ENCODE measurements at places on chromosomes 1 and 21. TPM values are rescaled to one million over a fixed set of nuclear protein-coding genes. Genes with fewer than 3 reads are reported as not detected.

GRCh38 chr1:205283270-205284147 lies 38.0 kb downstream of the NUAK2 start:
- no peak for DNase-seq

PLA2G2D gene
- total RNA-seq, result not detected

DNA sequence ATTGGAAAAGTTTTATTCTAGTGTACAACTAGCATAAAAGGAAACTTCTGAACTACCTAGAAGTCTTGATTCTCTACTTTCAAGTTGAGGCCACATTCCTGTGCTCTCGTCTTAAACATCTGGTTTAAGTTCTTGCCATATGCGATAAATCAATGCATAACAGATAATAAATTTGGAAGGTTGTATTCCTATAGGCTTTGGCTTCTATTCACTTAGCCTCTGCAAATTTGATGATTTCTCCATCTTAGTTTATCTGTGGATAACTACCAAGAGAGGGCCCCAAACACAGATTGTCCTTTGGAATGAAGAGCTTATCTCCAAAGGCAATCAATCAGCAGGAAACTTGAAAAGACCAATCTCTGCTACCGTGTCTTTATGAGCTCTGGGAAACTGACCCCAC lies 11.7 kb upstream of the RNF2 start:
- DNase-seq, result no peak

DNA sequence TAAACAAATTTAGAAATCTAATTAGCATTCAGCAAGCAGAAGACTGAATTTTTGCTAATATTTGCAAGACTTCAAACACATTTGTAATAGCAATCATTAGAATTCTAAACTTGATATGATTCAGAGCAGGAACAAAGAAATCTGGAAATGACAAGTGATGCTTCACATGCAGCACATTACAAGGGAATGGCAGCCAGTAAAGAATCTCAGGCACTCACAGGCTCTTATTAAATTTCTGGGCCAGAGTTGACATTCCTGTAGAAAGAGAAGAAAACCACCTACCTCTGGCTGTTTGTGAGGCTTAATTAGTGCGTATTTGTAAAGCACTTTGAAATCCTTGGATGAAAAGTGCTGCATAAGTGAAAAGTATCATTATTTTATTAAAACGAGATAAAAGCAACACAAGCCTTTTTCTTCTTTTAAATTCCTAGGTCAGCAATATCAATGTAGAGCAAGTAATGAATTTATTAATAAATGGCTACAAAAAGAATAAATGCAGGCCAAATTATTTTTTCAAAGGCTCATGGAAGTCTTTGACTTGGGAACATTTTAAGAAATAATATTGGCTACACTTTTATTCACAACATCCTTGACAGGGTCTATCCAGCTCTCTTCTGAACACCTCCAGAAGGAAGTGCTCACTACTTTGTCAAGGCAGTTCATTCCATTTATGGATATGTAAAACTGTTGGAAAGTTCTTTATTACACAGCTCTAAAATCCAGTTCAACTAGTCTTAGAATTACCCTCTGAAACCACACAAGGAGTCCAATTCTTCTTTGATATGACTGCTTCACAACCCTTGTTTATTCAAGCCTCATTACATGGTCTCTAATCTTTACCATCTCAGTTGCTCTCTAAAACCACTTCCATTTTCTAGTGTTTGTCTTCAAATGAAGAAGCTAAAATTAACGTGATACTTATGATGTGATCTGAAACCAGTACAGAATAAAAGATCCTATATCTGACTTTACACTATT lies 32.1 kb upstream of the SCYL3 start:
- DNase-seq, result no peak

DNA sequence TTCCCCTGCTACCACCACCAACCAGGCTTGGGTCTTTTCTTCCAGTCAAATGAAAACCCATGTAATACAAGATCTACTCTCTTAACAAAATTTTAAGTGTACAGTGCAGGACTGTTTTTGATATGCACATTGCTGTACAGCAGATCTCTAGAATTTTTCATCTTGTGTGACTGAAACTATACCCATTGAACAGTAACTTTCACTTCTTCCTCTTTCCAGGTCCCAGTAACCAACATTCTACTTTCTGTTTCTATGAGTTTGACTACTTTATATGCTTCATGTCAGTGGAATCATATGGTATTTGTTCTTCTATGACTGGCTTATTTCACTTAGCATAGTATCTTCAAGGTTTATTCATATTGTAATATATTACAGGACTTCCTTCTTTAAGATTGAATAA lies 45.3 kb upstream of the PLPPR4 start:
- no peak for DNase-seq

DNA sequence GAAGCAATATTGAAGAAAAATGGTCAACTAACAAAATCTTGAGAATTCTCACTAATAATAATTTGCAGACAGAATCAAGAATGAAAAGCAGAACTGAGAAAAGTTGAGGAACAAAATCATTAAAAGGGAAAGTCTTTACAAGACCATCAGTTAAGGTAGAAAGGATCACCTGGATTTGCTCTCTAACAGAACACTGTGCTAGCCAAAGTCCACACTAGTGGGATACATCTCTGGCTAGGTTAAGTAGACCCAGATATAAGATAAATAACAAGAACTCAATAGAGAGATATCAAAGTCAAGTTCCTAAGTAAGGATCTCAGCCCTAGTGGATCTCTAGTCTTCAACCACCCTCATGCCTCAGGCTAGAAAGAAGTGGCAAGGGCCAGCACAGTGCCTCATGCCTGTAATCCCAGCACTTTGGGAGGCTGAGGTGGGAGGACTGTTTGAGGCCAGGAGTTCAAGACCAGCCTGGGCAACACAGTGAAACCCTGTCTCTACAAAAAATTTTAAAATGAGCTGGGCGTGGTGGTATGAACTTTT lies 19.6 kb downstream of the IPP start:
- DNase-seq, result no peak

ADGRL4 gene
- 2.0 TPM for total RNA-seq

GRCh38 chr1:44464361-44464760 lies 59.3 kb downstream of the RNF220 start:
- peak; percentile 57 for DNase-seq

OLIG1 gene
- not detected for total RNA-seq

DNA sequence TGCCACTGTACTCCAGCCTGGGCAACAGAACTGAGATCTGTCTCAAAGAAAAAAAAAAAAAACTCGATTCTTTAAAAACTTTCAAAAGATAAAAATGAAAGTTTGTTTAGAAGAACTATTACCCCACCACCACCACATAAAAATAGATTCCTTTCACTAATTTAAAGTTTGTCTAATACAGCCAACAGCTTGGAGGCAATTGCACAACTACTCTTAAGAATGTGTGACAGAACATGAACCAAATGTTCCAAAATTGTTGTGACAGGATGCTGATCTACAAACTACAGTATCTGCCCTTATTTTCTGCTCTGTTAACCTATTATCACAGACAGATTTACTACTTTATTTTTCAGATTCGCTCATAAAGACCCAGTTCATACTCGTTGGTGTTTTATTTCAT lies 5.5 kb upstream of the TGFBR3 start:
- peak; percentile 34 for DNase-seq

GRCh38 chr1:179178183-179178582 lies 51.3 kb downstream of the ABL2 start:
- no peak for DNase-seq

- DNase-seq, result no peak
These were observed 33.2 kb upstream of the PRSS38 start for GRCh38 chr1:227782226-227782625.

PTPN22 gene
- total RNA-seq, result 13.9 TPM

NEGR1 gene
- 8.8 TPM for total RNA-seq

STUM gene
- not detected for total RNA-seq

DNA sequence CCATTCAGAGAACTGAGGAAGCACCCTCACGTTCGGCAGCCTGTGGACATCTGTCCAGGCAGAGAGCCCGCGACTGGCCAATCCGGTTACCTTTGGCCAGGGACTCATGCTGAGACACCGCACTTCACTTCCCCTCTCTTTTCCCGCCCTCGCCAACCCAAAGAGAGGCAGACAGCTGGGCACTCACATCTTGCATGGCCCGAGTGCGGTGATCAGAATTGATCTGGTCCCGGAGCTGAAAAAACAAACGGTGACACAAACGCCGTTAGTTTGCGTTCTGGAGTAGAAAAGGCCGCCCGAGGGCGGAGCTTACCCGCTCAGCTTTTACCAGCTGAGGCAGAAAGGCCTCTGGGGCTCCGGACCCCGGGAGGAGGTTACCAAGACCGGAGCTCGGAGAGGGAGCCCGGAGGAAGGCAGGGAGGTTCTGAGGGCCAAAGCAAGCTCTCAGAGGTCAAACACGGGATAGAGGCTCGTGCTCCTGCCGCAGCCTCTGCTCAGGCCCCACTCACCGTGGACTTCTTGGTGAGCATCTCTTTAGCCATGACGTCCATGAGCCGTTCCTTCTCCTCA lies 376 bp downstream of the SF3A3 start:
- DNase-seq, result peak; percentile 47

GRCh38 chr1:18464665-18465050 lies 16.1 kb upstream of the KLHDC7A start:
- no peak for DNase-seq

- DNase-seq, result no peak
These were observed 4.4 kb downstream of the CITED4 start for GRCh38 chr1:40857737-40858136.

SEMA4A gene
- total RNA-seq, result 0.64 TPM

MTMR11 gene
- 7.6 TPM for total RNA-seq

- no peak for DNase-seq
These were observed 31.2 kb upstream of the C1orf174 start for GRCh38 chr1:3931007-3931912.

GRCh38 chr1:14842361-14842760 lies 243.9 kb downstream of the KAZN start:
- DNase-seq, result no peak

KCNJ15 gene
- total RNA-seq, result 19.8 TPM

FHL3 gene
- 39.0 TPM for total RNA-seq

- peak; percentile 77 for DNase-seq
These were observed 791 bp upstream of the STUM start for GRCh38 chr1:226547754-226548191.

DNA sequence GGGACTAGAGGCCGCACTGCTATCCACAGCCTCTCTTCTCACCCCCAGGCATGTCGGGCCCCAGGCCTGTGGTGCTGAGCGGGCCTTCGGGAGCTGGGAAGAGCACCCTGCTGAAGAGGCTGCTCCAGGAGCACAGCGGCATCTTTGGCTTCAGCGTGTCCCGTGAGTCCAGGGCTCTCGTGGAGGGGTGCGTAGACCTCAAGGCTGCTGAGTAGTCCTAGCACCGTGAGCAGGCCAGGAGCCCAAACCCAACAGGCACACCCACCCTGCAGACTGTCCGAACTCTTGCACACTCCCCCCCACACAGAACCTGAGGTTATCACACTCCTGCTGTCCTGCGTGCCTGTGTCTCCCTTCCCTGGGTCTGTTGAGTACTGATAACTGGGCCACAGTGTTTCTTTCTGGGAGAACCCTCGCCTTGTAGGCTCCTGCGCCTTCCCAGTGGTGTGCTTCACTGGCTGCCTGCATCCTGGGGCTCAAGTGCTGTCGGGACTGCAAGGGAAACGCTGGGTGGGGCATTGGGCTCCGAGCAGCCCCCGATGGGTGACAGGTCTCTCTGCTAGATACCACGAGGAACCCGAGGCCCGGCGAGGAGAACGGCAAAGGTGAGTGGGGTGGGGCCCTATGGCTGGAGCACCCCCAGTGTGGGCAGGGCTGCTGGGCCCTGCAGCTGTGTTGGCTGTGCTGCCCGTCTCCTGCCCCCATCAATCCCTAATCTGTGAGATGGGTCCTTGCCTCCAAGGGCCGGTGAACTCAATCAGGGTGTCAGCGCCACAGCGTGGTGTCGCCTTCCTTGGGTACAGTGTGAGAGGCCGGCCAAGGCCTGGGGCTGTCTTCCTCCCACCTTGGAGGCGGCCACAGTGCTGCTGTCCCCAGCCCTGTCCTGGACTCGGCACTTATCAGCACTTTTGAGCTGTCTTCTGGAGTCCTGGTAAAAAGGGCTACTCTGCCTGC lies 4.0 kb upstream of the GJC2 start:
- no peak for DNase-seq

- peak; percentile 75 for DNase-seq
These were observed 827 bp downstream of the FMN2 start for GRCh38 chr1:240092301-240093119.

IGSF8 gene
- 21.7 TPM for total RNA-seq

LIN9 gene
- 12.3 TPM for total RNA-seq

GRCh38 chr1:178262120-178262500 lies 168.2 kb downstream of the RASAL2 start:
- DNase-seq, result peak; percentile 60

DNA sequence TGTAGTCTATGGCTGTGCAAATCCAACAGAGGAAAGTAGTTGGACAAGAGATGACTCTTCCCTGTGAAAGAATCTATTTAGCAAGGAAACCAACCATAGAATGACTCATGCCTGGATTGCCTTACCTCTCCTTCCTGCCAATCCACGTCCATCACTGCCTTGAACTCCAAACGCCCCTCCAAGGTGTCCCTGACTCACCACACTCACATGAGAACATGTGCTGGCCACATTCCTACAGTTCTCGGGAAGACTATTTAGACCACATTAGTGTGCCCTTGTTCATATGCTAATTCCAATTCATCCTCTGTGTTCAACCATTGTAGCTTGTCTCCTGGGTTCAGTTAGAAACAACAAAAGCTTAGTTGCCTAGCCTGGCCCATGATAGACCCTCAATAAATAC lies 157.3 kb downstream of the SLC30A10 start:
- DNase-seq, result peak; percentile 81

PSRC1 gene
- total RNA-seq, result 60.4 TPM

DNA sequence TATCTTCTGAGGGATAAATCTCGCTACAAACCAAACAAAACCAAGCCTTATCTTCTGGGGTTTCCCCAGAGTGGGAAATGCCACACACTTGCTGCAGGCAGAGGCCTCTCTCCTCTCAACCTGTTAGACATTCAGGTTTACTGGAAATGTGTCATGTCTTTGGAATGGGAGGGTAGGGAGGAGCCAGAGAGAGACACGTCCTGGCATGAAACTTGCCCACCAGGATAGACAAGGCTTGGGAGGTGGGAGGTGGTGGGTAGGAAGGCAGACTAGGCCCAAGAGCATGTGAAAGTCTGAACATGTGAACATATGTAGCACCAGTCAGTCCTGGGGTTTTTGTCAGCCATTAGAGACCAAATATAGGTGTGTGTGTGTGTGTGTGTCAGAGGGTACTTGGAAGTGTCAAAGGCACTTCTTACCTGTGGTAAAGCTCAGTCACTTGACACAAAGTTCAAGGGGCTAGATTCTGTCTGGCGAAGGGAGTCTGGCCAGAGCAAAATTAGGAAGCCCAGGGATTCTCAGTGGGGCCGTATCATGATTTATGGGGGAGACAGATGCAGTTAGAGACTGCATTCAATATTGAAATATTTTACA lies 32.4 kb upstream of the PIGC start:
- DNase-seq, result no peak

GRCh38 chr21:45387506-45387905 lies 17.5 kb upstream of the COL18A1 start:
- DNase-seq, result no peak

- DNase-seq, result no peak
These were observed 14.0 kb downstream of the EFNA3 start for GRCh38 chr1:155092641-155093040.

GRCh38 chr1:230232371-230232771 lies 165.3 kb downstream of the GALNT2 start:
- no peak for DNase-seq

GRCh38 chr21:35738347-35738961 lies 321.9 kb downstream of the SETD4 start:
- DNase-seq, result no peak

GSTM3 gene
- total RNA-seq, result 16.3 TPM

RPS27 gene
- total RNA-seq, result 1,241 TPM

PLA2G2F gene
- total RNA-seq, result not detected

Data from LHCN-M2 (cell line).